Thoracic aorta (tissue), 2 donors: ENCODE measurements at places on chromosomes 13 and 19. TPM values are rescaled to one million over a fixed set of nuclear protein-coding genes. Genes with fewer than 3 reads are reported as not detected.

- DNase-seq, result no peak
These were observed 33.7 kb upstream of the TPM4 start for GRCh38 chr19:16042533-16043085.

- DNase-seq, result no peak
These were observed 2800.4 kb downstream of the PCDH9 start for GRCh38 chr13:64429691-64430090.

DNA sequence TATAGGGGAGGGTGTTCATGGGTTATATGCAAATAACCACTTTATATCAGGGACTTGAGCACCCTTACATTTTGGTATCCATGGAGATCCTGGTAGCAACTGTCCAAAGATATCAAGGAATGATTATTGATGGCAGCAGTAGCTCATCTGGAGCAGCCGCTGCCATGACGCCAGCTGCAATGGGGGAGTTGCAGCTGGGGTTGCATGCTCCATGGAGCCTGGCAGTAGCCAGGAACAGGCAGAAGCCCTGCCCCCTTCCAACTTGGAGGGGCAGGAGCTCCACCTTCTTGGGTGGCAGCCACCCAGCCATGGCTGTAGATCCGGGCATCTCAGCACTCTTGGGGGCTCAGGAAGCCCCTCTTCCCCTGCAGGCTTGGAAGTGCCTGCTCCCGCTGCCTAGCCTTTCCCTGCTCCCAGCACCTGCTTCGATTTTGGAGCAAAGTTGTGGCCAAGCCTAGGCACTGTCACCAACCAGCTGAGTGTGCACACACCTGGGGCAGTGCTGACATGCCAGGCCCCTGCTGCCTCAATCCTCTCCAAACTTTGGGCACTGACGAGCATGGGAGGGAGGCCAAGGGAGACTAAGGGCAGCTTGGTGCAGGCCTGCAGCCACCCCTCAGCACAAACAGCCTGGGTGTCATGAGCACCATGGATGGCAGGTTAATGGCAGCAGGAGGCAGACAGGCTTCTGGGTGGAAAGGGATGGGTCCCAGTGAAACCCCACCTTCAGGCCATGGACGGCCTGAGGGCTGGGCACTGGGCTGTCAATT lies 235.6 kb upstream of the CSNK1A1L start:
- DNase-seq, result no peak

- DNase-seq, result no peak
These were observed 644 bp downstream of the MED26 start for GRCh38 chr19:16627193-16627927.

DNA sequence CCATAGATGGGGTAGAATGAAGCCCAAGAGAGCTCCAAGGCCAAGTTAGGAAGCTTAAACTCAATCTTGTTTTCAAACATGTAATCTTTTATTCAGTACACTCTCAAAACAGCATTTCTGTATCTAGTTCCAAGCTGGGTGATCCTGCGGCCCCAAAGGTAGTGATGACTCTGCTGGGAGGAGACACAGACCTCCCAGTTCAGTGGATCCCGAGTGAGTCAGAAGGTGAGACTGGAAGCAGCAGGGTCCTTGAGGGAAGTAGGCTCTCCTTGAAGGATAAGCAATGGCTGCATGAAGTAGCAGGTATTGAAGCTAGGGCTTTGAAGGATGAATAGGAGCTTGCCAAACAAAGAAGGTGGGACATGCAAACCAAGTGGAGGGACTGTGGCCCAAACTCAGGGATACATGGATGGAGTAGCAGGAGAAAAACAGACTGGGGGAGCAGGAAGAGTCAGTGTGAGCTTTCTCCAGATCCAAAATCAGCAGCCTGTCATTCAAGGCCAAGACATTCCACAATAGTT lies 9.6 kb downstream of the TINCR start:
- no peak for DNase-seq

DNA sequence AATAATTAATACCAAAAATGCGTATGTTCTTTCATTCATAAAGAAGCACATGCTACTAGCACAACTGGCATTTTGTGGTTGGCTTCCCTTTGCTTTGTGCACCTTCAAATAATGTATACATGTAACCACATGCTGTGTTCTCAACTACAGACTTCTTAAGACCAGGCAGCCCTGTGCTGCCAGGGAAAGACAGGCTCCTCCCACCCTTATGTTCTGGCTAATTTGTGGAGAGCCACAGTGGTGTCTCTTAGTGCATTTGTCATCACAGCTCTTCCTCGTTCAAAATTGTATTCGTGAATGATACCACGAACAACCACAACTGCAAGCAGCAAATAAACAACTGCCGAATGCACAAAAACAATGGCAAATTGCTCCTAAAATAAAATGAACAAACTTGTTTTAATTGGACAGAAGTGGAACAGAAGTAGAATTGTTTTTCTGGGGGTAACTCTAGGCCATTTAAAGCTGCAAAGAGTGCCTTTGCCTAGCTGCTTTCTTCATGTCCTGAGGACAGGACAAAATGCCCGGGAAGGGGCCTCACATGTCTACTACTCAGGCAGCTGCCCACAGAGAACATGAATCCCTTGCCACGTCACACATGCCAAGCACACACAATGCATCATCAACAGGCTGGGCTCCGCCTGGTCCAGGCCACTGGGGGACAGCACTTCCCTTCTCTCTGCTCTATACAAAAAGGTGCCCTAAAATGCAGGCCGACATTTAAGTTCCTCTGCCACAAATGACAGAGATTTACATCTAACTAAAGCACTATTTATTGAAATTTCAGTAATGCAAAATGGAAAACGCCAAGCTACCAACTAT lies 21.7 kb downstream of the IRS2 start:
- no peak for DNase-seq

The POLD1 gene
- total RNA-seq, result 39.5 TPM
